ENCODE measurements at places on chromosomes 16 and 17.

- DNase-seq: no peak
Observed at GRCh38 chr16:3065069-3065741, at the start of gene IL32. Gene IL32 (plus strand): TSS chr16:3065640. CDS start chr16:3065812, 172 bp downstream.

DNA sequence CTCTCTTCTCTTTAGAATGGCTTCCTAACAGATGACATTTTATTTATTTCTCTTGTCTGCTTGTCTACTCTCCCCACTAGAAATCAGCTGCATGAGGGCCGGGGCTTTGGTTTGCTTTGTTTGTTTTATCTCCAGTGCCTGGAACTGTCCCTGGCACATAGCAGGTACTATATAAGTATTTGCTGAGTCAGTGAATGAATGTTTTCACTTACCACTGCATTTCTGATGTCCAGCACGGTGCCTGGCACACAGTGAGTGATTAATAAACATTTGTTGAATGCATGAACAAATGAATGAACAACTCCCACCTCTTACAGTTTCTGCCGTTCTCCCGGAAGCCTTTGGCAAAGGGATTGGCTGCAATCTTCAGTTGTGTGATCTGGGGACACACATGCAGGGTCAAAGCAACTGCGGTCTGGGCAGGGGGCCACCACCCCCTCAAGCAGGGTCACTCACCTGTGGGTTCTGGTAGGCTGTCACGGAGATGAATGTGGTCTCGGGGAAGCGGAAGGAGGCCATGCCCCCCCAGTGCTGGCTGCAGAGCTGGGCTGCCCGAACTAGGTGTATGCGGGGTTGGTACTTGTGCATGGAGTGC, 3.4 kb downstream of the TBX6 start:
- no peak for DNase-seq

DNA sequence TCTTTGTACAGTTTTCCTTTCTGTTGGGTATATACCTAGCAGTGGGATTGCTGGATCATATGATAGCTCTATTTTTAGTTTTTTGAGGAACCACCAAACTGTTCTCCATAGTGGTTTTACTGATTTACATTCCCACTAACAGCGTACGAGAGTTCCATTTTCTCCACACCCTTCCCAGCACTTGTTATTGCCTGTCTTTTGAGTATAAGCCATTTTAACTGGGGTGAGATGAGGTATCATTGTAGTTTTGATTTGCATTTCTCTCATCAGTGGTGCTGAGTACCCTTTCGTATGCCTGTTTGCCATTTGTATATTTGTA, 887 bp upstream of the EVI2B start:
- no peak for DNase-seq

DNA sequence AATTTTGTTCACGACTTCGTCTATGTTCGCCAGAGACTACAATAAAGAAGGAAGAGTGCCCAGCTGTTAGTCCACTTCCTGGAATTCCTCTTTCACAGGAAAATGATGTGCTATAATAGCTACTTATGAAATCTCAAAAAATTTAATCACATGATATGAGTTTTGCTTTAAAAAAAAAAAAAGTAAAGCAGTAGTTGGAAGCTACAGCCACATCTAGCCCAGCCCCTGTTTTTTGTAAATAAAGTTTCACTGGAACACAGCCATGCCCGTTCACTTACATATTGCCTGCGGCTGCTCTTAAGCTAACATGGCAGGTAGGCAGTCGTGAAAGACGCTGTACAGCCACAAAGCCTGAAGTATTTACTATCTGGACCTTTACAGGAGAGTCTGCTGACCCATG, 15.3 kb downstream of the VPS53 start:
- DNase-seq: no peak

DNA sequence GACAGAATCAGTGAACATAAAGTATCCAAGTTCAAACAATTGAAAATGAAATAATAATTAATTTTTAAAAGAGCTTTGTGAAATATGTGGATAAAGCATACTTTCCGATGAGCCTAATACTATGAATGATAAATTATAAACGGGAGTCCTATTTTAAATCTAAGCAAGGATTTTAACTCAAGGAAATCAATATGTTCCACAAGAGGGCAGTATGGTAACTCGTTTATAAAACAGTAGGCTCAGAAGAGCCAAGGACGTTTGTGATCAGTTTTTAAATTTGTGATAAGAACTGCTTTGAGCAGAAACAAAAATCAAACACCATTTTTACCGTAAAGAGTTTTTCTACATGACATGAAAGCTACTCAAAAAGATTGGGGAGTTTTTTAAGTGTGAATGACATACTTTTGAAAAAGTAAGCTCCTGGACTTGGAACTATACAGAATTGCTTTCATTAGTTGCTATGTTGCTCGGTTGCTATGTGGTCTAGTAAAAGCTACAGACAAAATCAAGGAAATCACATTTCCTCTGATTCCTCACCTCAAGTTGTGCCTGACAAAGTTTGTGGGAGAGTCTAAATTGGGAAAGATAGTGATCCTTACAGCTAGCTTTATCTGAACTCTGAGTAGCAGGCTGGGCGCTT, 11.8 kb upstream of the TEKT1 start:
- peak; percentile 54 for DNase-seq

DNA sequence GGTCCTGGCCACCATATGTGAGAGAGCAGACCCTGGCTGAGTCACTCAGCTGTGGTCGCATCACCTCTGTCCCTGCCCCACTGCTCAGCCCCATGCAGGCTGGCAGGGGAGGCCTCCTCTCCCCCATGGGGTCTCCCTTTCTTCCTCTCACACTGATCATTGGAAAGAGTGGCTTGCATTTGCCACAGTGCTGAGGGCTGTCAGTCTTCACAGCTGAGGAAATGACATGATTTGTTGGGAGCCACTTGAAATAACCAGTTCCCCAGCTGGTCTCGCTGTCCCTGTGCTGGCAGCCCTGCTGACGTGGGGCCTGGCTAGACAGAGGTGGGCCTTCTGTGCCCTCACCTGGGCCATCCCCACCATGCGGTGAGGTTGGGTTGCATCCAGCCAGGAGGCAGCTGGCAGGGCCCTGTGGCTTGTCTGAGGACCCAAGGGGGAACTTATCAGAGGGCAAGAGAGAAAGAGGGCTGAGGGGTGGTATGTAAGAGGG, 30.1 kb upstream of the MED9 start:
- no peak for DNase-seq

DNA sequence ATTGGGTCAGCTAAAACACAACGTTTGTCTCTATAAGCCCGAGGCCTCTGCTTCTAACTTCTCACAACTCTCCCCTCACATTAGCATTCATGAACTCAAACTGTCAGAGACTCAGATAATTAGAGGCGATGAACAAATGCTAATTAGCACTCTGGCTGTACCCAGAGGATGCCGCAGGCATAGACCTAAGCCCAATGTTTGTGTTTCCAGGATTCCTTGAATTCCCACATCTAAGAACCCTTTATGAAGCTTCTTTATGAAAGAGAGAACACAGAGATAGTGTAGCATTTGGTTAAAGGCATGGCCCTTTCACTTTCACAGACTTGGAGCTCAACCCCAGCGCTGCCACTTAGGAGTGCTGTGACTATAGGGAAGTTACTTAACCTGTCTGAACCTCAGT, 512.2 kb downstream of the GRIN2A start:
- DNase-seq: no peak

DNA sequence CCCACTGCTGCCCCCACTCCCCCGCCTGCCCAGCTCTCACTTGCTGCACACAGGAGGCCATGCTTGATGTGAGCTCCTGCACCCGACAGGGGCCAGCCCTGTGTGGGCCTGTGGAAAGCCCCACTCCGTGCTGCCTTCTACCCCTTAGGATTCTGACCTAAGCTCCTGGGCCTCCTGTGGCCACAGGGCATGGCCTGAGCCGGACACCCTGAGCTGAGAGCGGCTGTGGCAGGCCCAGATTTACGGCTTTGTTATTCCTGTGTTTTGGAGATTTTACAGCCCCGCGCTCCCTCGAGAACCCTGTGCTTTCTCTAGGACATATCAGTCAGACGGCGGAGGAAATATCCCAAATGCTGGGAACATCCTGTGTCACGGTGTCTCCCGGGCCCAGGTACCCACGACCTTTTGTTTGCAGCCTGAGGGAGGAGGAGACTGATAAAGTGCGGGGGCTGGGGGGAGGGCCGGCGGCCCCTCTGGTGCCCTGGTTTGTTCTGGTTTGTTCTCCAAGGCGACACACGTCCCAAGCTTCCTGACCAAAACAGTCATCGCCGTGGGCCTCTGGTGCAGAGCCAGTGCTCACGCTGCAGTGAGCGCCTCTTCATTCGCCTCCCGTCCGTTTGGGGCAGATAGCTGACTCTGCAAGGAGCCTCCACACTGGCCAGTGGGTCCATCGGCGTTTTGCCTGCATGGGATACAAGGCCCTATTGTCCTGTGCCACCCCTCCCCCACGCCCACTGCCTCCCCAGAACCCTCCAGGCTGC, 363.4 kb downstream of the C16orf95 start:
- DNase-seq: no peak

DNA sequence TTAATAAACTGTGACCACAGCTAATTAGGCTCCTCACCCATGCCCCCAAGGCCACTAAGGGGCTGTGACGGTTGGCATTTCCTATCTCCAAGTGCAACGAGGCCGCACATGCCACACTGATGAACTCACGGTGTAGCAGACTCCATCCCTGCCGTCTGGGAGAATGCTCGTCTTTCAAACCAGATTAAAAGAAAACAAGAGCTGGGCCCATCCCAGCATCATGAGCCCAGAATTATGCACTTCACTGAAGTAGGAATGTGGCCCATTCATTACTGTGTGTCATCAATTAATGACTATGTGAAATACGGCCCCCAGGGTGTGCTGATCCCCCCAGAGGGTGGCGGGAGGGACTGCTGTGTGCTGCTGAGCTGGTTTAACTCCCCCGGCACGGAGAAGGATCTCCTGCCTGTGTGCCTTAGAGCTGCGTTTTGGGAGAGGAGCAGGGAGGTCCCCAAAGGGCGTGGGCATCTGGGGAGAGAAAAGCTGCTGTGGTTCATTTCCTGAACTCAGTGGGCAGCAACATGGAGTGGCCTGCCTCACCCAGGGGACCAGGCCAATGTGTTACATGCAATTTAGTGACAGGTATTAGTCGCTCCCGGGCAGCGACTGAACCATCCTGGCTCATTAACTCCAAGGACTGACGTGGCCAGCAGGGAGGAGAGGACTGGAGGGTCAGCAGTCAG, 194.5 kb downstream of the FOXL1 start:
- no peak for DNase-seq

DNA sequence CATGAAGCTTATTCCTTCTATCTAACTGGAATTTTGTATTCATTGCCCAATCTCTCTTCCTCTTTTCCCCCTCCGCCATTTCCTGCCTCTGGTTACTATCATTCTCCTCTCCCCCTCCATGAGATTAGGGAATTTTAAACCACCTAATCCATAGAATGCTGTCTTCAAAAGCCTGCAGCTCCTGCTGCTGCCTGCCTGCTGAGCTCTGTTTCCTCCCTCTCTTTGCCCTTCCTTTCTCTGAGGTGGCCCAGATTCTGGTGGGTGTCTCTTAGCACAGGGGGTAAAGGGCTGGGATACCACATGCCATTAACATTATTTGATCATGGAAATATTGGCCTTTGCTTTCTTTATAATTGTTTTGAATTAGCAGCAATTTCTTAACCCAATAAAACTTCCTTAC, 241.6 kb downstream of the CNTNAP4 start:
- no peak for DNase-seq

DNA sequence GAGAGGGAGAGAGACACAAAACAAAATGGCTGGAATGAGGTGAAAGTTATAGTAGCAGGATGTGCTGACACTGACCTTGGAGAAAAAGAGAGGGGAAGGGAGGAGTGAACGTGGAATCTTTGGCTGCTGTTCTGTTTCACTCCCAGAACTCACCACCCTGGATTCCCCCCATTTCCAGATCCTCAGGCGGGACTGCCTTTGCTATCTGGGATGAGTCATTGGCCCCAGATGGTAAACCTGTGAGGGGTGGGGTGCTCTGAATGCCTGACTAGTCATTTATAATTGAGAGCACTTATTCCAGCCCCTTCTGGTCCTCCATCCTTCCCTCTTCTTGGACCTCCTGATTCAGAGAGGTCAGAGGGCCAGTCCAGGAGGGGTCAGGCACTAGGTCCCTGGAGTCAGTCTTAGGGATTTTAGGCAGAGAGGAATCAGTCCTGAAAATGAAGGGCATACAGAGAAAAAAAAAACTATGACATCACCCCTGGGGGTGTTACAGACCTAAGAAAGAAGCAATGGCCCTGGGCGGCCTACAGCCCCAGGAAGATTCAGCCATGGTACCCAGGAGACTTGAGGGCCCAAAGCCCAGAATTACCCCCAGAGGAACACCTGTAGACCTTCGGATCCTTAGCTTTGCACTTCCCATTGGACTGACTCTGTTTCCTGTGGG, 2.2 kb upstream of the ZG16 start:
- no peak for DNase-seq

DNA sequence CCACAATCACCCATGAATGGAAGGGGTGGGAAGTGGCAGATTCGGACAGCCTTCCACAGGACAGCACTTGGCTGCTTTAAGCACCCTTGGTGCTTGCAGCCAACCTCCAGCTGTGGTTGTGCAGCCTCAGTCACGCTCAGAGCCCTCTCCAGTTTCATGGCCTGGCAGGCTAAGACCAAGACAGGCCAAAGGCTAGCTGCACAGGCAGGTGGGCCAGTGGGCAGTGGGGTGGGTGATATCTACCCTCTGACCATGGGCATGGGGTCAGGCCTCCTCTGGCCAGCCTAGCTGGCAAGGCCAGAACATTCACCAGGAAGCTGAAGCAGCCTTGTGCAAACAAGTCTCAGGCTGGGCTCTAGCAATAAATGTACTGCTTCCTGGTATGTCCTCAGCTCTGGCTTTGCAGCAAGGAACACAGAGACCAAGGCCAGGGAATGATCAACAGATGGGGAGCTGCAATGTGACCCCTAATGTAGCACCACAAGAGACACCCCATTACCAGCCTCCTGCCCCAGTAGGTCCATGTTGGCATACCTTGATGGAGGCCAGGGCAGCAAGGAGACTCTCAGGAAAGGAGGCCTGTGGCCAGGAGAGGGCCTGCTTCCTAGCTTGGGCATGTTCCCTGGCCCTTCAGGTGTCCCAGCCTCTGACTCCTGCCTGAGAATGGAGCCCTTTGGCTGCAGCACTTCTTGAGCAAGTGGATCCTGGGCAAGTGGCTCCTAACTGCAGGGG, 20.9 kb downstream of the HSD11B2 start:
- no peak for DNase-seq

DNA sequence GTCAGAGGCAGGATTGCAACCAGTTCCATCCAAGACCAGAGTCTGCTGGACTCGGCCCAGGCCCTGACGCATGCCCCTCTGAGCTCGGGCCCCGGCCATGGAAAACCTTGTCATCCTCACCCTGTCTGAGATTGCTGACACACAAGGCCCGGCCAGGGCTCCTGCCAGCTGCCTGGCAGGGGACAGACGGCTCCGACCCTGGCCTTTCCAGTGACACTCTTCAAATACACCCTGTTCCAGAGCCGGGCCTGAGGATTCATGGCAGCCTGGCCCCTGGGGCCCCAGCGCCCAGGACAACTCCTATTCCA, 3.2 kb upstream of the PABPN1L start:
- DNase-seq: no peak

DNA sequence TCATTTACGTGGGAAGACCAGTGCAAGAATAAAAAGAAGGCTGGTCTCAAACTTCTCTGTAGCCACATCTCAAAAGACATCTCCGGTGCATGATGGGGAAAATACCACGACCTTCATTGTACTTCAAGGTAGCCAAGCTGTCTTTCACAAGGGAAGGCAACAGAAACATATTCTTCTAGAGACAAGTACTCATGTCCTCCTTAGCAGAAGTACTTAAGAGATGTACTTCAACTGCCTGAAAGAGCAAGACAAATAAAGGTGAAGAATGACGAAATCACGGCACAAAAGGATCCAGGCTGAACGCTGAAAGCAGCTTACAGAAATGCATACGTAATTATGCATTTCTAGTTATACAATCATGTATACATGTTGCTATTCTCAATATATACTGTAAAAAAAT, 124.1 kb upstream of the RCVRN start:
- no peak for DNase-seq
